Activated naive CD4-positive, alpha-beta T cell treated with anti-CD3 and anti-CD28 coated beads, Interleukin-2, amount 50 U/mL, for 16 hours (primary cell): ENCODE measurements at places on chromosomes 7 and 10.

DNA sequence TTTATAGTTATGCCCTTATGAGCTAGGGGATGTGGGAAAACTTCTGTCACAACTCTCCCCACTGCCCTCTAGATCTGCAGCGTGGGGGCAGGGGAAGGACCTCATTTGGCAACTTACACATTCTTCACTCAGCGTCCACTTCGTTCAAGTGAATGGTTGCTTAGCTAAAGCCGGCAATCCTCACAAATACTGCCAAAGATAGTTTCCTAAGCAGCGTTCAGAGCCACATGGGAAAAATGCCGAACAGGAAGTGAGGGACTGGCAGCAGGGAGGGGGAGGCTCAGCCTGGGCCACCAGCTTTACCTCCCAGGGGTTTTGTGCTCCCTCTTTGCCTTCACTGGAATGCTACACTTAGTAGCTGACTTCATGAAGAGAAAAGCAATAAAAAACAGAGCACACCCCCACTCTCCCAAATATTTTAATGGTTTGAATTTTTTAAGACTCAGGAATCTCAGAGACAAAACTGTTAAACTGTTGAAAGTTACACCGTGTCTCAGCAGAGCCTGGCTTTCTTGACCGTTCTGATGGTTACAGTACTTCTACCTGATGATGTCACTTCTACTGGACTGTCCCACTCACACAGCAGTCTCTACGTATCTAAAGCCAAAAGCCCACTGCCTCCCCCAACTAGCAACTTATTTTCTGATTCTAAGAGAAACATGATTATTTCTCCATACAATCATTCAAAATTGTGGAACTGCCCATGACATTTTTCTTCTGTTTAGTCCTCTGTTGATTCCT, 10.4 kb downstream of the GRM3 start:
- no peak for DNase-seq

DNA sequence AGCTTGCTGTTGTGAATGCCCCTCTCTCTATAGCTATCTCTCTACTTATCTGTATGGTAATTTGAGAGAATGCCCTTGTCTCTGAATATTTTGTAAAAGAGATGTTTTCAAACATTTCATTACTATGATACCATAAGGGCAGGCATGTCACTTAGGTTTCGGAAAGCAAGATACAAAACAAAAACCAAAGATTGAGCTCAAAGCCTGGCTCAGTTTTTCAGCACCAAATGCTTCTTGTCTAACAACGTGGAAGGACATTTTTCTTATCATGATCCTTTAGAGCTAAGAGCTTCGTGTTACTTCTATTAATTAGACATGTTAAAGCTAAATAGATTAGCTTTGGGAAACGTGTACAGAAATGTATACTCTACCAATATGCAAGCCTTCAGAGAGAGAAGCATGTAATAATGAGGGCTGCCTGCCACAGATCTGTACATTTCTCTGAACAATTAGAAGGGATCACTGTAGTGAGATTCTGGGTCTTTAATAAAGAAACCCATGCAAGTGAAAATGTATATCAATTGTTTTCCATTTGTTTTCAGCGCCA, 148.9 kb downstream of the ARID5B start:
- DNase-seq: no peak

DNA sequence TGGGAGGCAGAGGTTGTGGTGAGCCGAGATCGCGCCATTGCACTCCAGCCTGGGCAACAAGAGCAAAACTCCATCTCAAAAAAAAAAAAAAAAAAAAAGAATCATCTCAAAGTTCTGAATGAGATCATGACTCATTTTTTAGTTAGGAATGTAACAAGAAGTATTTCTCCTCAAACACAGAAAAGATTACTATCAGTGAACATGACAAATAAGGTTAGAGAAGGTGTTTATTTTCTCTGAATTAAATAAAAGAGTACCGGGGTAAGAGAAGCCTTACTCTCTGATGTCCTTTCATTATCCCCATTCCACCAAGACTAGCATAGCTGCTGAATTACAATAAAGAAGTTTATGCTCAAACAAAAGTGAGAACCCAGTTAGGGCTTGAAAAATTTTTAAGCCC, 50.1 kb downstream of the IPMK start:
- no peak for DNase-seq

DNA sequence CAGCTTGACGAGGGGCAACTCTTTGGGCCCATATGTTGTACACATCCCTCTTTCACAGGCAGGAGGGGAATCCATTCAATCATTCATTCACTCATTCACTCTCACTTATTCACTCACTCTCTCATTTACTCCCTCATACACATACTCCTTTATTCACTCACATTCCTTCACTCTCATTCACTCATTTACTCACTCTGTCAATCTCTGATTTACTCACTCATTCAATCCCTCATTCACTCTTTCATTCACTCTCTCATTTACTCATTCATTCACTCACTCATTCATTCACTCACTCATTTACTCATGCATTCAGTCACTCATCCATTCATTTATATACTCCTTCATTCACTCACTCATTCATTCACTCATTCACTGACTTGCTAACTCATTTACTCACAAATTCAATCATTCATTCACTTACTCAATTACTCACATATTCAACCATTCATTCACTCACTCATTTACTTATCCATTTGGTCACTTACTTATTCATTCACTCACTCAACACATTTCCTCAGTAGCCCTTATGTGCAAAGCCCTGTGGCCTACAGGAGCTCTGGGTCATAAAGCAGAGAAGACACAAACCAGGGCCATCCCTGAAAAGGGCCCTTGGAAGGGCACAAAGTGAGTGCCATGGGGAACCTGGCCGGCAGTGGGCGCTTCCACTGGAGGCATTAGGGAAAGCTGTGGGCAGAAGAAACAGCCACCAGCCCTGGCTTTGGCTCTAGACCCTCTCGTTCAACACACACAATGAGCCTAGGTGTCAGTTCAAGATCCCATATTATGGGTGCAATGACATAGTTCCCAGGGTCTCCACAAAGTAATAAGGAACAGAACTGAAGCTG, 26.0 kb downstream of the HIP1 start:
- no peak for DNase-seq

DNA sequence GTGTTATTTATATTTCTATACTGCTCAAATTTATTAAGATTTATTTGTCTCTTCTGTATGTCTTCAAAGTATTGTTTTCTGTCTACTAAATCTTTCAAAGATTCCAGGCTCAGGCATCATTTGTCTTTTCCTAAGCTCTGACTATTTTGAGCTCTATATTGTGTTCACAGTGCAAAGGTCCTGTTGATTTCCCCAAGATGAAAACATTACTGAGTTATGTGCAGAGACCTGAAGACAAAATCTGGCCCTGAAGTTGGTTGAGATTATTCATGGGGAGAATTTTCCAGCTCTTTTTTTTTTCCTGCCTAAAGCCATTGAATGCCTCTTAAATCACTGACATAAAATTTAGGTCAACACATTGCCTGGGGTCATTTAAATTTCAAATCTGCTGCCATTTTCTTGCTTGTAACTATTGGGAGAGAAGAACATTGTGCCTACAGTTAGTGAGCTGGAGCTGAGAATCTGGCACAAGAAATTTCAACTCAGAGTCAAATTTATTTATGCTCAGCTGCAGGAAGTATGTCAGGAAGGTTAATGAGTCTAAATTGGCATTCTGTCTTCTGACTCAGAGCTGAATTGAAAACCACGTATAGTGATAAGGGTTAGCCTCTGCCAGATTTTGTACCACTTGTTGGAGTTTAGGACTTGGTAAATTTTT, 31.6 kb downstream of the CSTF2T start:
- no peak for DNase-seq

DNA sequence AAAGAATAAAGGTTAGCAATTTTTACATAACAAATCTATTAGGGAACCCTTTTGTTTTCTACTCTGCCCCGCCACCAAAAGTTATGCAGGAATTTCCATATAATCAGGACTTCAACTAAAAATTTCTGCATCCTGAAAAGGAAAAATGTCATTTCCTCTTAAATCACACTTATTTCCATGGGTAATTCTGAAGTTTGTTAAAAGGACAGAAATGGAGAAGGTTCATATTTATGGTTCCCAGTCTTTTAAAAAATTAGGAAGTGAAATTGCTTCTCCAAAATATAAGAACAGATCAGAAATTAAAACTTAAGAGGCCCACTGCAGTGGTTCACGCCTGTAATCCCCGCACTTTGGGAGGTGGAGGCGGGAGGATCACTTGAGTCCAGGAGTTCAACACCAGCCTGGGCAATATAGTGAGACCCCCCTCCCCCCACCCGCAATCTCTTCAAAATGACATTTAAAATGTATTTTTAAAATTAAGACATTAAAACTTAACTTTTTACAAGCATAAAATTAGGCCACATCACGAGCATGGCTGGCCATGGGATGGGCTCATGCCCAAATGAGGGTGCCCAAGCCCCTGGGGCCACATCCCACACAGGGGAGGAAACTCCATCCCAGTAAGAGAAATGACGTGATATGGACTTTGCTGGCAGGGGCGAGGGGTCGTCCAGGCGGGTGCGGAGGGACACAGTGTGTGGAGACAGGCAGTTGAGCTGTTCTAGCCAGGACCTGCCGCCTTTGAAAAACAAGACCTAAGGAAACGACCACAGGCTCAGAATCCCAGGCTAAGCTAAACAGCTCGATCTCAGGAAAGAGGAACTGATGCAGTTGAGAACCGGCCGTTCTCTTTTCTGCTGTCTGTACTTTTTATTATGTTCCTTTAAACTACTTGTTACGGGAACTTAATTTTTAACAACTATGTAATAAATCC, 51.3 kb upstream of the NFE2L3 start:
- no peak for DNase-seq

- DNase-seq: no peak
Observed at GRCh38 chr10:47254611-47255010, 45.4 kb upstream of the GDF10 start.

DNA sequence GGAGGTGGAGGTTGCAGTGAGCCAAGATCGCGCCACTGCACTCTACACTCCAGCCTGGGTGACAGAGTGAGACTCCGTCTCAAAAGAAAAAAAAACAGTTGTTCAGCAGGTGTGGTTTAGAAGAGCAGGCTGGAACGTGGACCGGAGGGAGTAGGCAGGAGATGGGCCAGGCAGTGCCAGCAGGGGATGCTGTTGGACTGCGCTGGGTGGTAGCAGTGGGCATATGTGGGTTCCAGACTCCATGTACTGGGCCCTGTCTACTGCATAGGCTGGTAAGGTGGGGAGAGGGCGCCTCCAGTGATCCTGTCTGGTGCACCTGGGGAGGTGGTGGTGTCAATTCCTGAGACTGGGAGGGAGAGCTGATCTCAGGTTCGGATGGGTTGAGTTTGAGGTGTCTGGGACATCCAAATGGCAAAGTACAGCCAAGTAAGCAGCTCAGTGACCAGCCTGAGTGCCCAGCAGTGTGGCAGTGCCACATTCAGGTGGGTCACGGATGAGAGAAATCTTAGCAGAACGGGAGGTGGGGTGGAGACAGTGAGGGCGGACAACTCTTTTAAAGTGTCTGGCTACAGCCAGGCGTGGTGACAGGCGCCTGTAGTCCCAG, 25.9 kb downstream of the SFXN4 start:
- DNase-seq: peak; percentile 50

DNA sequence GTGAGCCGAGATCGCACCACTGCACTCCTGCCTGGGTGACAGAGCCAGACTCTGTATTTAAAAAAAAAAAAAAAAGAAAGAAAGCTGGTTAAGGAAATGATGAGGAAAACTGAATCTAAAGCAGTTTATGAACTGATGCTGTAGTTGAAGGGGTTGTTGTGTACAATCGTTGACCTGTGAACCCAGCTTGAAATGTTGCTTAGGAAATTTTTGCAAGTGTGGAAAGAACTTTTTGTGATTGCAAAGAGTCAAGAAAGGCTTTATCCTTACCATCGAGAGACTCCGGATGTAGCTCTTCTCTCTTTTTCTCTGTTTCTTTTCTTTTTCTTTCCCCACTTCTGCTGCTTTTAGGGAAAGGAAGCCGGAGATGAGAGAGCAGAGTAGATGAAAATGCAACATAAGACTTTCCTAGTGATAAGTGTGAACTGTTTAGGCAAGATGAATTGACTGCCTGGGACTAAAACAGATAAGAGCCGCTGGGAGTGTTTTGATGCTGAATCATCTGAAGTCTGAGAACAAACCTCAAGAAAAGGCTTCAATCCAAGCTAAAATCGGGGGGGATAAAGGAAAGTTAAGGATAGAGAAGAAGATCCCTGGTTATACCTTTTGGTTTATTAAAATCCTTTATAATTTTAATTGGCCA, 69.0 kb downstream of the TAF3 start:
- DNase-seq: no peak

DNA sequence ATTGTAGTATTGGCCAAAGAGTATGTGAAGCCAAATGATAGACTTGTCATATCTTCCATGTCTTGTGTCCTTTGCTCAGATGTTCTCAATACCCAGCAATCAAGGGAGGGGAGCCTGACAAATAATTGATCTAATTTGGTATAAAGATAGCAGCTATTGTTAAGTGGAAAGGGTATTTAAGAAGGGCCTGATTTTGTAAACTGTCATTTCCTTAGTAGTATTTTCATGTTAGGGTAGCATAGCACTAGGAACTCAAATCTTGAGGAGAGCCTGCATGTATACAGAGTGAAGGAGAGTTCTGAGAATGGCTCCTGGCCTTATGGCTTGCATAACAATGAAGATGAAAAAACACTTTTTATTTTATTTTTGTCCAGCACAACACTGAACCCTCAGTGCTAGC, 53.1 kb downstream of the GNAI1 start:
- DNase-seq: no peak

GRCh38 chr7:17523813-17524739, 225.6 kb downstream of the AHR start:
- no peak for DNase-seq

GRCh38 chr7:127894588-127894987, 136.6 kb downstream of the LRRC4 start:
- no peak for DNase-seq

GRCh38 chr10:114821915-114822443, 399 bp downstream of the FHIP2A start:
- DNase-seq: no peak

GRCh38 chr10:54613162-54613561, 187.9 kb downstream of the PCDH15 start:
- no peak for DNase-seq

GRCh38 chr10:26938578-26938977, 77.8 kb upstream of the ABI1 start:
- no peak for DNase-seq

DNA sequence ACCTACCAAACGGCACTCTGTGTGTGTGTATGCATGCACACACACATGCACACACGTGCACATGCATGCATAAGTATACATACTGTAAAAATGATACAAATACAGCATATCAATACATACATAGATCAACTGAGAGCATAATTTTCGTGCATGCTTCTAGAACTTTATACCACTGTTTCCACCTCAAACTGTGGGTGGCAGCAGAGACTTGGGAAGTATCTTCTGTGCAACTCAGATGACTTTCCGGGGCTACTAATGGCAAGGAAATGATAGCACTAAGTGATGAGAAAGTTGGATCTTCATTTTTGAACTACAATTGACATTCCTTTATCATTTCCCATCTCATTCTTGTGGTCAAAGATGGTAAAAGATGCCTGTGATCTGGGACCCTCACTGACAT, 570.7 kb downstream of the REEP3 start:
- DNase-seq: no peak

DNA sequence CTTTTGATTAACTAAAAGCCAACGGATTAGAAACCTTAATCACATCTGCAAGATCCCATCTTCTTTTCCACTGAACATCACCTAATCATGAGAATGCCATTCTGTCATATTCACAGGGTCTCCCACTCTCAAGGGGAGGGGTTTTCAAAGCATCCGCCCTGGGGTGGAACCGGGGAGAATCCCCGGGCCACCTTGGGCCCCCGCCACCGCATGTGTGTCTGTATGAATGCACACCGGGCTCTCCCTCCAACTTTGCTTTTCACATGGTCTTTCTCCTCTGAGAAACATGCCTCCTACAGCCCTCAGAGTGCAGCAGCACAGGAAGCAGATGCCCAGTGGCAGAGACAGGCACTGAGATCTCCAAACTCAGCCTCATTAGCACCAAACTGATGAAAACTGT, 233.2 kb upstream of the PPP2R2D start:
- DNase-seq: no peak
